ENCODE measurements at places on chromosomes 12 and 14. TPM values are rescaled to one million over a fixed set of nuclear protein-coding genes. Genes with fewer than 3 reads are reported as not detected.

GRCh38 chr12:123070267-123071081, 80.4 kb downstream of the PITPNM2 start:
- DNase-seq, result no peak
- H3K36me3 ChIP-seq, result no peaks in the 10 kb centered on the region
- no peak overlapping the region for H3K4me3 ChIP-seq
- H3K4me1 ChIP-seq, result peaks cover 32% of the 10 kb centered on the region
- H3K27me3 ChIP-seq, result no peaks in the 10 kb centered on the region
- peak overlapping the region; percentile 66 for H3K27ac ChIP-seq

DNA sequence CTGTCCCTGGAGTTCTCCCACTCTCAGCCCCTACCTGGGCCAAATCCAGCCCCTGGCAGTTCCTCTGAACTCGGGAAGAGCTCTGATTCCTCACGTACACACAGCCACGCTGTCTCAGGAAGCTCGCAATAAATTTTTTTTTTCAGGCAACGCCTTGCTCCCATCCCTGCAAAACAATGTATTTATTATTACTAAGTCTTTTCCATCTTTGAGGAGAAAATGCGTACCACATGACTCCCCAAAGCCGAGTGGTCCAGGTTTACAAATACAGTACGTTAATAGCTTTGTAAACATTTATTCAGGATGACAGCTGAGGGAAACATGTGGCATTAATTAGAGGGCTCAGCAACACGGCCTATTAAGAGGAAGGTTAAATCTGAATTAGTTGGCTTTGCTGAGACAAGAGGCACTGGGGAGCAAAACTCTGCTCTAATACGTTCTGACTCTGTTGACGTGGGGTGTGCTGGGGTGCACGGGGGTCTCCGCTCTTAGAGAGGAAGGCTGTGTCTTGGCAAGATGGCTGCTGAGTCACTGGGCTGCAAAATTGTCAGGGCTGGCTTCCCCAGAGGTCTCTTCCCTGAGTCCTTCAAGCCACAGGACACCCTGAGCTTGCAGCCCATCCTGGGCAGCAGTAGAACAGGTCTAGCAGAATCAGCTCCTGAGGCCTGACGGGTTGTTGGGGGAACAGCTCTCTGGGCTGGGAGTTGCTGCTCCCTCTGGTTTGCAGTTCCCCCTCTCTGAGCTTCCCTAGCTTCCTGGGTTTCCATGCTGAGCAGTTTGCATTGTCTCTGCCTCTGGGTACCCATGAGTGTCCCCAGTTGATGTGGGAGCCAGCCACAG, 185.2 kb upstream of the TBX3 start:
- H3K27me3 ChIP-seq, result no peaks in the 10 kb centered on the region
- no peak overlapping the region for H3K27ac ChIP-seq
- no peaks in the 10 kb centered on the region for H3K4me1 ChIP-seq
- H3K4me3 ChIP-seq, result no peak overlapping the region
- no peaks in the 10 kb centered on the region for H3K36me3 ChIP-seq
- DNase-seq, result no peak

DNA sequence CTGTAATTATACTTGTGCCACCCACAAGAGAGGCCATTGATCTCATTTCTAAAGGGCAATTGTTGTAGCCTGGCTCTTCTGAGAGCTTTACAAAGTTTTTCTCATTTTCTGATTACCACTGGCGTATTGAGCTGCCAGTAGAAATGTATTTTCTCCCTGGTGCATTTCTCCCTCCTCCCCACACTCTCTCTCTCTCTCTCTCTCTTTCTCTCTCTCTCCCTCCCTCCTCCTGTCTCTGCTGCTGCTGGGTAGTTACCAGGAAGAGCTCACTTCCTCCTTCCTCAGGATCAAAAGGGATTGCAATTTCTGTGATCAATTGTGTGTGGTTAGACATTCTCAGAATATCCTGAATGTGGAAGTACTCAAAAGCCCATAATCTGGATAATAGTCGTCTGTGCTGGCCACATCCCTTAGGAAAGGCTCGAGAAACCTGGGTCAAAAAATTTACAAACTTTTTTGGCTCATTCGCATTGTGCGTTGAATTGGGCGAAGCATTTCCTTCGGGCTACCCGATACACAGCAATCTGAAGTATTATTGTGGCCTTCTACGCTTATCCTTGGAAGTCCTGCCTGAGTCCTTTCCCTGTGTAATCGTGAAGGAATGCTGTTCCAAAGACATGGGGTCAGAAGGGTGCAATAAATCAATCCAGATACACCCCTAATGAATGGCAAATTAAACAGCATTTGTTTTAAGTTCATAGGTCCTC, 254.8 kb downstream of the MSRB3 start:
- no peak overlapping the region for H3K4me3 ChIP-seq
- DNase-seq, result no peak
- peaks cover 6% of the 10 kb centered on the region for H3K4me1 ChIP-seq

GRCh38 chr12:94705676-94706075, 55.3 kb upstream of the TMCC3 start:
- H3K27ac ChIP-seq, result no peak overlapping the region
- H3K36me3 ChIP-seq, result no peaks in the 10 kb centered on the region
- DNase-seq, result no peak
- peaks cover 12% of the 10 kb centered on the region for H3K4me1 ChIP-seq

- no peak for DNase-seq
- peak overlapping the region; percentile 1 for H3K27ac ChIP-seq
- no peak overlapping the region for H3K4me3 ChIP-seq
Observed at GRCh38 chr14:21109377-21110138, 8.7 kb downstream of the TMEM253 start.

Gene ZNF891
- total RNA-seq, result 0.53 TPM

- peaks cover 5% of the 10 kb centered on the region for H3K4me1 ChIP-seq
- no peak overlapping the region for H3K4me3 ChIP-seq
- DNase-seq, result no peak
- H3K27ac ChIP-seq, result no peak overlapping the region
Observed at GRCh38 chr14:100659345-100660001, 67.2 kb upstream of the DLK1 start.

DNA sequence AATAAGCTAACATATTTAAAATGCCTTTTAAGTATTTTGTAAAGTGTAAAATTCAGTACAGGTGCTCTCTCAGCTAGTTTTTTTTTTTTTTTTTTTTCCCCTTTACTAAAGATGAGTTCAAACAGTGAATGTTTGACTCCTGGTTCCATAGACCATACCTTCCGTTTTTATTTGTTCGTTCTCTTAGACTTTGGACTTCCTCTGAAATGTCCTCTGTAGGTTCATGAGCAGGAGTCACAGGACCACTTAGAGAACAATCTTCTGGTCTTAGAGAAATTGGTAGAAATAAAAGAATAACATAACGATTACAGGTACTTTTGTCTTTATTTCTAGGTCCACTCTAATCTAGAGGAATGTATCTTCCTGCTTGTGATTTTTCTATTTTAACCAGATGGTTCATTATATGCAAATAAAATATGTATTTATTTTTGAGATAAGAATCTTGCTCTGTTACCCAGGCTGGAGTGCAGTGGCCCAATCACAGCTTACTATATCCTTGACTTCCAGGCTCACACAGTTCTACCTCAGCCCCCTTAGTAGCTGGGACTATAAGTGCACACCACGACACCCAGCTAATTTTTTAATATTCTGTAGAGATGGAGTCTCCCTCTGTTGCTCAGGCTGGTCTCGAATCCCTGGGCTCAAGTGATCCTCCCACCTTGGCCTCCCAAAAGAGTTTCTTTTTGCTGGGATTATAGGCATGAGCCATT, 25.8 kb downstream of the STYX start:
- H3K4me3 ChIP-seq, result no peak overlapping the region
- H3K36me3 ChIP-seq, result peaks cover 6% of the 10 kb centered on the region
- no peaks in the 10 kb centered on the region for H3K27me3 ChIP-seq
- no peaks in the 10 kb centered on the region for H3K4me1 ChIP-seq
- no peak for DNase-seq

Gene YARS2
- 17.0 TPM for total RNA-seq

DNA sequence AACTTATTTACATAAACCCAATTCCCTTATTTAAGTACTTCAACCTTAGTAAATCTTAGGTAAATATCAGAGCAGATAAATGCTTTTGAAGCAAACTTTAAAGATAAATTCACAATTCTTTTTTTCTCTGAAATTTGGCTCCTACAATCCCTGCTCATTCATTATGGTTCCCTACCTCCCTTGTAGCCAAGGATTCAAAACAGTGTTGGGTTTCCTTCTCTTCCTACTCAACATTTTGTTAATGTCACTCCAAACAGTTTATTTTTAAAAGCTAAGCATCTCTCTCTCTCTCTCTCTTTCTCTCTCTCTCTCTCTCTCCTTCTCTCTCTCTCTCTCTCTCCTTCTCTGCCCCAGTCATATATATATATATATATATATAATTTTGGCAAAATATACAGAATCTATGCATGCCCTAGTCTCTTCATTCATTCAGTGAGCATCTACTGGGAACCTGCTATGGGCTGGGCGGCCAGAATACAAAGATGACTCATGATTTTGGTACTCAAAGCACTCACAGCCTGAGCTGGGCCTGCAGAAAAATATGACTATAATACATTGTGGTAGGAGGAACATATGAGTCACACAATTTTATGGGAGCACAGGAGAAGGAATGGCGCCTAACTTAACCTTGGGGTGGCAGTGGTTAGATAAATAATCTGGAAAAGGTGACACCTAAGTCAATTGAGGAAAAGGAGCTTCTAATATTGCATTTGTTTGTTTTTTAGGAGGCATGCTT, 123.7 kb upstream of the DHRS4 start:
- H3K4me3 ChIP-seq, result no peak overlapping the region
- no peaks in the 10 kb centered on the region for H3K36me3 ChIP-seq
- H3K4me1 ChIP-seq, result no peaks in the 10 kb centered on the region
- no peak for DNase-seq
- no peak overlapping the region for H3K27ac ChIP-seq
- H3K27me3 ChIP-seq, result no peaks in the 10 kb centered on the region

GRCh38 chr12:121817648-121818043, 13.8 kb downstream of the SETD1B start:
- peaks cover 13% of the 10 kb centered on the region for H3K4me1 ChIP-seq
- H3K36me3 ChIP-seq, result peaks cover 64% of the 10 kb centered on the region
- no peak for DNase-seq
- H3K4me3 ChIP-seq, result no peak overlapping the region
- H3K27me3 ChIP-seq, result no peaks in the 10 kb centered on the region

DNA sequence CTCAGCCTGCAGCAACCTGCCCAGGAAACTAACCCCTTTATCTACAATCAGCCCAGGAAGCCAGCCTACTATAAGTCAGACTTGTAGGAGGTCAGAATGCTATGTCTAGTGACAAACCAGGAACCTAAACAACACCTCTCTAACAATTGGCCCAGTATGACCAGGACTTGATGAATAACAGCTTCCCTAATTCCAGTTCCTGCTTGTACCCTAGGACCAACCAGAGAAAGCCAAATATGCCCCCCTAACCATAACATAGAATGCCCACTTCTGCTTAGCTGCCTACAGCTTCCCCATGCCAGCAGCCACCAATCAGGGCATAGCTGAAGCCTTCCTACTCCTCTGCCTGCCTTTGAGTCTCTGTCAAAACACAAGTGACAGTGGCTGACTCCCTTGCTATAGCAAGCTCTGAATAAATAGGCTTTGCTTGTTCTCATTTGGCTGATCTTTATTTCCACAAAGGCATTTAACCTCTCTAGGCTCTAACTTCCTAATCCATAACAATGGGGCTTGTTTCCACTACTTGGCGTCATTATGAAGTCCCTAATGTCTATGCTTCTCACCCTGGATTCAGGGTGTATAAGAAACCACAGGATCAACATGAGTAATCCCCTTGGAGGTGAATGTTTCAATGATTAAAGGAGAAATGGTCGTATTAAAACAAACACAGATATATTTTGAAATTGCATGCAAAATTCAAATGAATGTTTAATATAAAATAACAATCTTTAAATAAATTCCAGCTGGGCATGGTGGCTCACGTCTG, 220.2 kb downstream of the ANO6 start:
- H3K27me3 ChIP-seq, result no peaks in the 10 kb centered on the region
- no peaks in the 10 kb centered on the region for H3K36me3 ChIP-seq
- no peaks in the 10 kb centered on the region for H3K4me1 ChIP-seq
- DNase-seq, result no peak
- H3K27ac ChIP-seq, result no peak overlapping the region

Gene TMPRSS12
- not detected for total RNA-seq

DNA sequence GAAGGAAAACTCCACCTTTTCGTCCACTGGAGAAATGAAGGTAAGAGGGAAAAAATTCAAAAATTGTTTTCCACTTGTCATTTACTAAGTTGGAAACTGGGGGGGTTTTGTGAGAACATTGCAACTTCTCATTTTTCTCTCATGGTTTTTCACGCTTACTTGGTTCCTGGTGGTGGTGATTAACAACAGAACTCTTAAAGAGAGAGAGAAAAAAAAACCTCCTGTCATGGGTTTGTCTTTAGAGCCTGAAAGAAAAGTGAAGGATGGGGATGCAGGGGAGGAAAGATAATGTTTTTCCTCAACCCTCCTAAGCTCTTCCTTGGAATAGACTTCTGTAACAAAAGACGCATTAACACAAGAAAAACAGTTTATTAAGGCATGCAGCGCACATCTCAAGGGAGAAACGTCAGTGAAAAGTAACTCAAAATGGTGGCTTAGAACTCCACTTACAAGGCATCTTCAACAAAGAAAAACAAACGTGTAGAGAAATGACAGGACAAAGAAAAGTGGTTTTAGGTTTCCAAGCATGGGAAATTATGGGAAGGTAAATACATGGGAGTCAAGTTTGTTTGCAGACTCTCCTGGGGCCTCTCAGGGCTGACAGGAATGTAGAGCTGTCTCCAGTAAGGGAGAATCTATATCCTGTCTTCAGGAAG, 81.9 kb upstream of the ATF7IP start:
- H3K27ac ChIP-seq, result no peak overlapping the region
- no peaks in the 10 kb centered on the region for H3K27me3 ChIP-seq
- no peaks in the 10 kb centered on the region for H3K4me1 ChIP-seq
- H3K36me3 ChIP-seq, result no peaks in the 10 kb centered on the region

Data from esophagus squamous epithelium (tissue), 5 donors.